Dorsolateral prefrontal cortex (tissue), 122 donors: ENCODE measurements at places on chromosomes 1 and 21.

DNA sequence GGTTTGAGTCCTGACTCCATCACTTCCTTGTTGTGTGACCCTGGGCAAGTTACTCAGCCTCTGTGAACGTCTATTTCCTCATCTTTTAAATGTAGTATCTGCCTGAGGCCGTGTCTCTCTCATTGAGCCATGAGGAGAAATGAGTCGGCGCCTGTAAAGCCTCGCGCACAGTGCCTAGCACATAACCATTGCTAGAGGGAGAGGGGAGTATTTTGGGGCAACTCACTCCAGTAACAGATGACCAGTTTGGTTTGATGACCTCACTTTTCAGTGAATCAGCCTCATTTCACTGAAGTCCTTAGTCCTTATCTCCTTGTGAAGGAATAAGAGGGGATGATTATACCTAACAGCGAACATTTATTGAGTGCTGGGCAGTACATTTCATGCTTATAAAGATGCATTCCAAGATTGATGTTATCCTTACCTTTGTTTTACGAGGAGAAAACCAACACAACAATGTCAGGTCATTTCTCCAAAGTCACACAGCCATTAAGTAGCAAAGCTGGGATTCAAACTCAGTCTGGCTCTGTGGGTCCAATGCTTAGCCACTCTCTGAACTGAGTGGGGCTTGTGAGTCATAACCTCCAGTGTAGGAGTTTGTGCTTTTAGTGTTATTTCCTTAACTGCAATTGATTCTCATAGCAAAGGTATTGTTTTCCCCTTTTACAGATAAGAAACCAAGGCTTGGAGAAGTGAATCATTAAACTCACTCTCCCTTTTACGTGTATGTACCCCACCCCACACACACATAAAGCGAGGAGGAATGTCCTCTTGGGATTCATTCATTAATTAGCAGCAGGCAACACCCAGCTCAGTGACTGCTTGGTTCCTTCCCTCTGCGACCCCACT, 25.9 kb downstream of the KCNC4 start:
- no peak for DNase-seq

DNA sequence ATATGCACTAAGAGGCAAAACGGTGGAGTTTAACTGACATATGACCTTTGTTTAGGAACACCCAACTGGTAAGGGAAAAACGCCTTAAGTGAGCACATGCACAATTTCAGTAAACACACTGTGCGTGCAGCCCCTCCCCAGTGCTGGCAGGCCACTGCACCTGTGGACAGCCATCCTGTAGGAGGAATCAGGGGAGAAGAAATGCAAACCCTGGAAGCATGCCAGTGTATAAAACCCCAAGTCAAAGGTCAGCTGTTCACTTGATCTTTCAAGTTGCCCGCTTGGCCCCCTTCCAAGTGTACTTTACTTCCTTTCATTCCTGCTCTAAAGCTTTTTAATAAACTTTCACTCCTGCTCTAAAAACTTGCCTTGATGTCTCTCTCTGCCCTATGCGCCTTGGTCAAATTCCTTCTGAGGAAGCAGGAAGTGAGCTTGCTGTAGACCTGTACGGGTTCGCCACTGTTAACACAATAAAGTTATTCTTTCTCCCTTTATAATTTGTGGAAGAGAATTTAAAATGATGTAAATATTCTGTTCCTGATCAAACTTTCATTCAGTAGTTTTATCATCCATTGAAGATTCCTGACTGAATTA, 31.8 kb downstream of the USP25 start:
- DNase-seq, result no peak

GRCh38 chr1:155052439-155053395, 1.6 kb downstream of the ADAM15 start:
- DNase-seq, result no peak

DNA sequence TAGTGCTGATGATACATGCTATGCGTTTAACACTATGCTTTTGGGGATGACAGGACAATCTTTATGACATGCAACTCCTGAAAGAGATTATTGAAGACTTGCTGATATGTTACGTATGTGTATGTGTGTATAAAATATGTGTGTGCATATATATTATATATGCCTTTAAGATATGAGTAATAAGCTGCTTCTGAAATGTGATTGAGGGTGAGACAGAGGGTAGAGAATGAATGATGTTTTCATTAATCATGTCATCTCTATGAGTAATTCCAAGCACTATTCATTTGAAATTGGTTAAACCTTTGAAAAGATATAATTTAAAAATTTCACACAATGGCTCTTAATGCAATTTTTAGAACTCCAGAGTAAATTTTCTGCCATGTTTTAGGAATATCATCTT, 5.8 kb downstream of the BCL9 start:
- DNase-seq, result no peak

DNA sequence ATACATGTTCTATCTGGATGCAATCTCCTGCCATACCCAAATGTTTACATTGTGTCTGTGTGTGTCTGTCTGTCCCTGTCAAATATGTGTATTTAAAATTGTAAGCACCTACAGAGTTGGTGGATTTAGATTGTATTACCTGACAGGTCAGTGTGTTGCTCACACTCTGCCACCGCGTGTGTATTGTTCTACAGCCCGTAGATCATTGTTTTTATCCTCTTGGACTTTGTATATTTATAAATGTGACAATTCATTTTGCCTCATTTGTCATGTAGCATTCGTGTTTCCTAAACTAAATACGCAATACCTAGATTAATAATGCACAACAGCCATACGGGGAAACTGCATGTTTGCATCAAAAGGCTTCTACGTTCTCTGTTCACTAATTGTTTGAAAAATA, 634 bp downstream of the ALG14 start:
- DNase-seq, result no peak

DNA sequence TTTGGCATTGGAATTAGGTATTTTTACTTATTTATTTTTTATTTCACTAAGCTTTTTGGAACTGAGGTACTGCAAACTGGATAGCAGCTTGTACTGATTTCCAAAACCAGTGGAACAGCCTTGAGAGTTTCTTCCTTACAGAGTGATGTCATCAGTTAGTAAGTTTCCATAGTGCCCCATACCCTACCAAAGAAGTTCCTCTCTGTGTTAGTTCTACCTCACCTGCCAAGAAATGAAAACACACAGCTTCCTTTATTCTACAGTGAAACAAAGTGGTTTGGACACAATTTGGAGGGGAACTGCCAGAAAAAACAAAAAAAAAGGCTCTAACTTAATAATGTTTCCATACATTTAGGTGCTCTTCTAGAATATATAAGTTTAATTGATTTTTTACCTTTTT, 430.9 kb upstream of the ADGRL2 start:
- no peak for DNase-seq

- no peak for DNase-seq
Measured at GRCh38 chr1:93744299-93744988, 62.8 kb upstream of the BCAR3 start.

DNA sequence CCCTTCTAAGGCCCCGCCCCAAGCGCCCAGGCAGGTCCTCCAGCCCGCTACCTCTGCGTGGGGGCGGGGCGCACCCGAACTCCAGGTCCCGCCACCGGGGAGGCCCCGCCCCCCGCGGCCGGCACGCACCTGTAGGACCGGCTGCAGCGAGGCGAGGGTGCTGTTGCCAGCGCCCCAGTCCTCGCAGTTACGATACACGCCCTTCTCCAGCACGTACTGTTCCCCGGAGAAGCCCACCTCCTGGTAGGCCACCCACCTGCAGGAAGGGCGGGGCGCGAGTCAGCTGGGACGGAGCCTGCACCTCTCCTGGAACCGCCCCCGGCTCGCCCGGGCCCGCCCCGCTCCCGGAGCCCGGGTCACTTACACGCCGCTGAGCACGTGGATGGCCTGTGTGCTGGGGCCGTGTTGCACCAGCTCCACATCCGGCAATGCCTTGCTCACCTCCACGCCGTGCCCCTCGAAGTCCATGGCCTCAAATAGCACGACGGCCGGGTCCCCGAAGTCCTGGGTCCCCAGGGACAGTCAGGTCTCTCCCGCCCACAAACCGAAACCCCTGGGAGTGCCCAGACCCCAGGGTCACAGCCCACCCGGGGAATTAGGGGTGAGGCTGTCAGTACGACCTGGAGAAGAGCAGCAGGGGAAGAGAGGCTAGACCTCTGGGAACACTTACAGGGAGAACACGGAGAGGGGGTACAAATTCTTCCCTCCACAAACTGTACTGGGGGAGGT, 17.3 kb downstream of the CRYBG2 start:
- no peak for DNase-seq

GRCh38 chr1:64280001-64280400, 76.6 kb downstream of the UBE2U start:
- no peak for DNase-seq

DNA sequence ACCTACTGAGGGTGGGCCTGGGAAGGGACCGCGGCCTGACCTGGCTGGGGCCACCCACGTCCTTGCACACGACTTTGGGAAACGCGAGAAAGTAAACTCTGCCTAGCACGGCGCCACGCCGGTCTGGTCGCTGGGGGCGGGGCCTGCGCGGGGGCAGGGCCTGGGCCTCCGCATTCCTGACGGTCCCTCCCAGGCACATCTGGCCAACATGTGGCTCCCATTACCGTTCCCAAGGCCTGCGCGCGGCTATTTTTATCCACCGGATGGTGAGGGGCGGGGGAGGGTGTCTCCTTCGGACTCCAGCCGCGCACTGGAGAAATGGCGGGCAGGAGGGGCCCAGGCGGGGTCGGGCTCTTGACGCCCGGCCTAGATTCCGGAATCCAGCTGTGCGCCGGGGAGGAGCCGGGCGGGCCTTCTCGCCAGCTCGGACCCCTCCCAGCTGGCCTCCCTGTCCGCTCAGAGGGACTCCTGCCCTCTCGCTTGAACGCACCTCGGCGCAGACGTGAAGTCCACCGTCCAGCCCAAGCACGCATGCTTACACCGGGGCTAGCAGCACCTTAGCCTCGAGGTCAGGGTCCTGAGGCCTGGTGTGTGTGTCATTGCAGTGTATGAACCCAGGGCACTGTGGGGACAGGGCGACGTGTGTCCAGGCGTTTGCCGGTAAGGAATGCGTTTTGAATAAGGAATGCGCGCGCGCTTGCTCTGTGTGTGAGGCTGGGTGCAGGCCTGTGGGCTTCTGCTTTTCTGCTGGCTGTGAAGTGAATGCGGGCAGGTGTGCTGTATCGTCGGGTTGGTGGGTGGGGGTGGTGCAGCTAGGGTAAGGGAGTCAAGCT, 2.1 kb downstream of the EVA1B start:
- no peak for DNase-seq

GRCh38 chr1:10633416-10633815, 158.7 kb downstream of the PEX14 start:
- DNase-seq, result no peak

GRCh38 chr1:10704368-10704882, 92.0 kb downstream of the CASZ1 start:
- DNase-seq, result no peak

DNA sequence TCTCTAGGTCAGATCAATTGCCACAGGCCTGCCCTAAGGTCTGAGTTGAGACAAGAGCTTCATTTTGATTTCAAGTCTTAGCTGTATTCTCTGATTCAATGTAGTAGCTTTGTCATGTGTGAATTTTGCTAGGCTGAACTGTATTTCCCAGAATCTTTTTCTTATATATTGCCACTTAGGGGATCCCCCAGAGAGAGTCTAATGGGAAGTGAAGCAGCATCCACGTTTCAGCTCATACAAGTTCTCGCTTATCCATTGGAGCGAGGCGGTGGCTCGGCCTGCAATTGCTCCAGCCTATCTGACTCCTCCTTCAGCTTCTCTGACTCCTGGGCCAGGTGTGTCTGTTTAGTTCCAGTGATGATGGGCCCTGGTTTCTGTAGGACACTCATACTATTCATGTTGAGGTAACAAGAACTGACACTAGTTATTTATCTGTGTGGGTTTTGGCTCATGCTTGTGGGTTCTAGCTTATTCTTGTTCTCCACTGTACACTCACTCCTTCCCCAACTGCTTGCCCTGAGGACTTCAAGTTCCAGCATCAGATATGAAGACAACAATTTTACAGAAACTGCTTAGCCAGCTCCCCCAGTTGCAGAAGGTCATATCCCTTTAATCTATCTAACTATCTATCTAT, 48.2 kb downstream of the TBX19 start:
- no peak for DNase-seq

DNA sequence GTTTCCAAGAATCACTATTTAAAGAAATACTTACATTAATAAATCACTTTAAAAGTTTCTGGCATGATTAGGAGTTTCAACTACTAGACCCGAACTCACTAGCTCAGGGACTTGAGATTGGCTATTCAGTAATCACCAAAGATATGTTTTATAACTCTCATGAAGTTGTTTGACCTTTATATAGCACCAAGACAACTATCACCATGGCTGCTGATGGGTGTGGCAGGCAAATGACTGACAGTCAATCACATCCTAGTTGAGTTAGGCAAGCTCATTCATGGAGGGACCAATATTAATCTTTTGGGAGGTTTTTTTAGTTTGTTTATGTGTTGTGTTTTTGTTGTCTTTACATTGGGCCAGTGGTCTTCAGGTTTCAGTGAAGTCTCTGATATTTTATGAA, 376.3 kb upstream of the C1orf87 start:
- DNase-seq, result no peak

DNA sequence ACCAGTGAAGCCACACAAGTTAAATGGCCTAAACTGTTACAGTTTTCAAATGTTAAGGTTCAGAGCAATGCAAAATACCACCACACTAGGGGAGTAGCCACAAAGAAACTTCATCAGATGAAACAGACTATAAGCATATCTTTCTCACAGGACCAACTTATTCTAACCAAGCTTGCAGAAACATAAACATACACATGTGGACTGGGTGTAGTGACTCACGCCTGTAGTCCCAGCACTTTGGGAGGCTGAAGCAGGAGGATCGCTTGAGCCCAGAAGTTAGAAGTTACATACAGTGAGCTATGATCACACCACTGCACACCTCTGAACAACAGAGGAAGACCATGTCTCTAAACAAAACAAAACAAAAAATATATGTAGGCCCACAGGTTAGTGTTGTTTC, 17.3 kb downstream of the WDR47 start:
- DNase-seq, result no peak

DNA sequence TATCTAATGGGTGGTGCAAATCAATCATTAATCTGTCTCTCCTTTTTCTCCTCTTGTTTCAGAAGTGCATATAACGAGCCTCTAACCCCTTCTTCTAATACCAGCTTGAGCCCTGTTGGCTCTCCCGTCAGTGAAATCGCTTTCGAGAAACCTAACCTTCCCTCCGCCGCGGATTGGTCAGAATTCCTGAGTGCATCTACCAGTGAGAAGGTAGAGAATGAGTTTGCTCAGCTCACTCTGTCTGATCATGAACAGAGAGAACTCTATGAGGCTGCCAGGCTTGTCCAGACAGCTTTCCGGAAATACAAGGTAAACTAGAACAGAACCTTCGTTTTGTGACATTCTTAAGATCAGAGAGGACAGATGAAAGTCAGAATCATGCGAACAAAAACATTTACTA, 25.3 kb upstream of the VAMP3 start:
- no peak for DNase-seq
